ENCODE measurements at places on chromosomes 12 and 14.

GRCh38 chr12:57816855-57817151 lies 1.7 kb downstream of the AVIL start:
- no peak for DNase-seq

GRCh38 chr14:33165144-33165925 lies 226.7 kb downstream of the NPAS3 start:
- DNase-seq, result no peak

- no peak for DNase-seq
Observed at GRCh38 chr12:93819050-93819491, 141.9 kb downstream of the CRADD start.

DNA sequence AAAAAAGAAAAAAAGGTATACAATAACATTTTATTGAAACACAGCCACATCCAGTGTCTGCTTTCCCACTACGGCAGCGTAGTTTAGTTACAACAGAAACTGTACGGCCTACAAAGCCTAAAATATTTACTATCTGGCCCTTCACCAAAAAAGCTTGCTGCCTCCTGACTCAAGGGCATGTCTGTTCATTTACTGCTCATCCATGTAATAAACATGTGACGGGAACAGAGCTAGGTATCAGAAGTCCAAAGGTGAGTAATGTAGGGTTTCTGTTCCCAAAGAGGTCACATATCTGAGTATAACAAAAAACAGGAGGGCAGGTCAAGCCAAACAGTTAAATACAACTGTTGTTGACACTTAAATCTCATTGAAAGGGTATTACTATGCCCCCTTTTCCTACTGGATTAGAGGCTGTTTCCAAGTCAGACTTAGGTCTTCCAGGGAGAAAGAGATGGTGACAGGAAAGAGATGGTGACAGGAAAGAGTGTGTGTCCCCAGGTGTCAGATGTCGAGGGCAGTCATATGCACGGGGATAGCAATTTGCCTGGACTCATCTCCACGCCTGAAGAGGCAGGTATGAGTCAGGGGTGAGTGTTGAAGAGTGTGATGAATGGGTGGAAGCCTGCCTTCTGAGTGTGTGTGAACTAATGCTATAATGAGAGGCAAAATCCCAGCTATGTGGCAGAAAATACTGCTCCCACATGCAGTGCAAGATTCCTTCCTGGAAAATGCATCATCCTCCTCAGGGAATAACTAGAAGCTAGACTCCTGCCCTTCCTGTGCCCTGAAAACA lies 77.7 kb downstream of the MAP3K9 start:
- DNase-seq, result peak; percentile 10

GRCh38 chr12:86376052-86376451 lies 119.9 kb upstream of the MGAT4C start:
- peak; percentile 65 for DNase-seq

GRCh38 chr14:82963756-82964155 lies 1430.1 kb upstream of the SEL1L start:
- no peak for DNase-seq

DNA sequence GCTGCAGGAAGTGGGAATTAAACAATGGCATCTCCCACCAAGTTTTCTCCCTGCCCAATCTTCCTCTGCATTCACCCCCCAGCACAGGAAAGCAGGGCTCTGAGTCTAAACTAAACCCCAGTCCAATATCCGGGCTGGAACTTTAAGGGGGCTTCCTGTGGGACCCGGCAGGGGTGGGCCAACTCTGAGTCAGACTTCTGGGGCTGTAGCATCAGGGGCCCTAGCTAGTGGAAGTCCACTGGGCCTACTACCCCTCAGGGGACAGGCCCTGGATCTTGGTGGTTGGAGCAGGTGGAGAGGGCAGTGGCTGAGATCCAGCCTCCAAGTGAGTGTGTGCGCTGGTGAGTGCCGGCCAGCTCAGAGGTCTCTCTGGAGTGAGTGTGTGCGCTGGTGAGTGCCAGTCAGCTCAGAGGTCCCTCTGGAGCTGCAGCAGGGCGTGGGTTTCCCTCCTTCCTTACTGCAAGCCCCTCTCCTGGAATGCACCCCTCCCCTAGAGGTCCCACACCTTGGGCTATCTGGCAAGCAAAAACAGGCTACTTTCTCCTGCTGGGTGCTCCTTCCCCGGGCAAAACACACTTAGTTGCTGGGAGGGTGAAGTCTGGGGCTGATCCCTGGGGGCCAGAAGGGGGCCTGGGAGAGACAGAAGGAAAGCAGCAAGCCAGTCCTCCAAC lies 5.6 kb upstream of the LHX5 start:
- no peak for DNase-seq

GRCh38 chr14:58919217-58919616 lies 269.2 kb upstream of the DAAM1 start:
- no peak for DNase-seq

- peak; percentile 88 for DNase-seq
Observed at GRCh38 chr12:19299765-19300164, 139.5 kb upstream of the AEBP2 start.

DNA sequence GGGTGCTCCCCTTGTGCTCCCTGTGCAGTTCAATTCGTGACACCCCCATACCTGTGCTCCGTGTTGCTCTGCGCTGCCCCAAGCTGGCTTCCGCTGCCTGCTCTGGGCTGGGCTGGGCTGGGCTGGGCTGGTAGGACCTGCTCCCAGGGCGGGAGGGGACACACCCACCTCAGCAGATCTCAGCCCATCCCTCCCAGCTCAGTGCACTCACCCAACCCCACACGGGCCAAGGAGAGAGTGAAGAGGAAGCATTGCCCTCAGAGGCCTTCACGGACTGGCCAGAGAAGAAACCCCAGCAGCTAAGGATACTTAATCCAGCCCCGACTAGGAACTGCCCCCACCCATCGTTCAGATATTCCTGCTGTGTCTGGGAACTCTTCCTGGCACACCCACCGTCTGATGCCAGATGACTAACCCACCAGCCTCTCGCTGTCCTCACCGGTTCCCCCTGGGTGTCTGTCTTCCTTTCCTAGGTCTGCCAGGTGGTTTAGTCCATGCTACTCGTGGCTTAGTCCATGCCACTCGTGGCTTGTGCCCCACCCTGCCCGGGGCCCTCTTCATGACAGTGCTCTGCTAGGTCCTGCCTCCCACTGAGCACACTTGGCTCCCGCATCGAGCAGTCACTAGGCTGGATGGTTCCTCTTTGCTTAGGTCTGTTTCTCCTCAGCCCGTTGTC lies at the start of gene LPAR5:
TSS of gene LPAR5 (minus strand) at position 104 of the 676 bp plus-strand sequence. CDS start 14,711 bp downstream, outside the sequence.
- DNase-seq, result no peak

- DNase-seq, result no peak
Observed at GRCh38 chr12:71190822-71191221, 33.0 kb upstream of the TSPAN8 start.

GRCh38 chr12:121017966-121018491 lies 1.7 kb upstream of the C12orf43 start:
- no peak for DNase-seq

DNA sequence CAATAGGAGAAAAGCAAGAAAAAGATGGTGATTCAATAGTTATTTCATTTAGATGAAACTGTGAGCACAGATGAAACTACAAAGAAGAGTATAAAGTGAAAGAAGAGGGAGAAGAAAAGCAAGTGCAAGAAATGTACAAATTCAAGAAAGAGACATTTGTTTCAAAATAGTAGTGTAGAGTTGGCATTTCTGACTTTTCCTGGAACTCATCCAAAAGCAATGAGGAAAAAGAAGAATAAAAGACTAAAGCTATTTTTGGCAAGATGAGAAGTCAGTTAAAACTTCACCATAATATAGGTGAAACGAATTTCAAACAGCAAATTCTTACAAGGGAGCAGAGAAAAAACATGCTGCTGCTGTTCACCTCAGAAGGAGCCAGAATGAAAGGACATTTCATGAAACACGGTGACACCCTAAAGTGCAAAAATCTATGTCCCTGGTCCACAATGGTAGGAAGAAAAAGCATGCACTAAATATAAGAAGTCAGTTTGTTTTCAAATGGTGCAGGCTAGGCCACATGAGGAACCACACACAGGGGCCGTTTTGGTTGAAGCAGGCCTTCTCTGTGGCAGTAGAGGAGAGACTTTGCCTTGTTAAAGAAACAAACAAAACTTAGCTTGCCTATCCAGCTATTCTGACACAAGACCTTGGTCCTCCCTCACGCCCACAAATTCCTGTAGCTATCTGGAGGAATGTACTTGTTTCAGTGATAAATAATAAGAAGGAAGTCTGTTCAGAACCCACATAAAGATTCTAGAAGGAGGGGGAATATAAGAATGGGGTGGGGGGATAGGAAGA lies 11.1 kb upstream of the CMAS start:
- no peak for DNase-seq

DNA sequence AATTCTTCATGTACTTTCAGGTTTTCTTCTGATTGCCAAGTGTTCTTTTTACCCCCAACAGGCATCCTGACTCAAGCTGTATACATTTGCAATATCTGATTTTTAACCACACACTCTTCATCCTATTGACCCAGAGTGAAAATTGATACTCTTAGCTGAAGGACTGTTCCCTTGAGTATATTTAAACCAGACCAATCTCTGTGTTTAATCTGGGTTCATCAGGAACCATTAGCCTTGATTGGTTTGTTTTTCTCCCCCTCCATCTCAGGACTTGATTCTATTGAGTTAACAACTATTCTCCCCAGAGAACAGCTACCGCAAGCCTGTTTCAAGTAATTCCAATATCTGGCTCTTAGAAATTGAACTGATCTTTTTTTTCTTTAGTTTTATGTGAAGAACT lies 222.3 kb upstream of the NOVA1 start:
- peak; percentile 11 for DNase-seq

GRCh38 chr12:116456330-116457082 lies 102.7 kb upstream of the MAP1LC3B2 start:
- DNase-seq, result no peak

GRCh38 chr14:93056166-93056839 lies 59.4 kb downstream of the ITPK1 start:
- peak; percentile 21 for DNase-seq

GRCh38 chr12:113581342-113581741 lies 109.7 kb upstream of the LHX5 start:
- no peak for DNase-seq

DNA sequence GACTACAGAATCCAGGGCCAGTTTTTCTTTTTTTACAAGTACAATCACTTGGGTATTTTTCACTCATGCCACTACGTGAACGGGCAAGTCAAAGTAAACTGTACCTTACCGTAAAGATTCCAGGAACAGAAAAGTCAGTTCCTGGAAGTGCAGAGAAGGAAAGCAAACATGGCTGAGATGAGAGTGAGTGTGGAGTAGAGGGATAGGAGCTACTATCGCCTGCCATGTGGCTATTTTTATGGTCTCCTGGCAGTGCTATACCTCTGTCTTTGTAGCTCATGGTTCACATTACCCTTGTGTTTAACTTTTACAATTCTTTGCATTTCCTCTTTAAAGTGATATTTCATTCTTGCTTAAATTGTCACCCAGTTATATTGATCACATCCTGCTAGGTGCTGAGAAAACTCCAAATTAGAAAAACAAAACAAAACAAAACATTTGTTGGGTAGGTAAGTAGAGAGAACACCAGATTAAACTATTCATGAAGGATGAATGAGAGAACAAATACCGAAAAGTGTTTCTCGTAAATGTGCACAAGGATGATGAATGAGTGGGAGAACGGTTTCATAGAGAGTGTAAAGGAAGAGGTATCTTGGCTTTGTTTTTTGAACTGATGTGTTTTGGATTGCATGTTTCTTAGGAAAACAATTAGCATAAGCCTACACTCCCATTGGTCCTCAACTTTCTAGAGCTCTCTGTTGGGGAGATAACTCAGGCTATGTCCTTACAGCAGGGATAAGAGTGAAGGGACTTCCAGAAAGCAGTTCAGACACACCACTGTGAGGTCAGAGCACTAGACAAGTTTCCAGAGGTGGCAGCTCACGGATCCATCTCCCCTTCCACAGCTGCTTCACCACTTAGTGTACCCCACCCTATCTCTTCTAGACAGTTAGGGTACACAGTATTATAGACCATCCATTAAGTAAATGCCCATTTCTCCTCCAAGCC lies 163.7 kb downstream of the IPO8 start:
- no peak for DNase-seq

- no peak for DNase-seq
Observed at GRCh38 chr14:22505697-22506377, 83.2 kb downstream of the DAD1 start.

GRCh38 chr12:26643532-26644315 lies 189.3 kb downstream of the ITPR2 start:
- no peak for DNase-seq

GRCh38 chr14:59337141-59337611 lies 128.0 kb downstream of the GPR135 start:
- DNase-seq, result no peak

GRCh38 chr14:36757734-36758601 lies 96.3 kb downstream of the PAX9 start:
- no peak for DNase-seq

- no peak for DNase-seq
Observed at GRCh38 chr14:100475268-100475667, 111.9 kb downstream of the BEGAIN start.

- DNase-seq, result peak; percentile 94
Observed at GRCh38 chr12:24754690-24755638, 193.9 kb downstream of the BCAT1 start.

- peak; percentile 17 for DNase-seq
Observed at GRCh38 chr14:35978561-35978960, 152.4 kb downstream of the BRMS1L start.

- no peak for DNase-seq
Observed at GRCh38 chr12:93226361-93226760, 151.4 kb upstream of the NUDT4 start.

DNA sequence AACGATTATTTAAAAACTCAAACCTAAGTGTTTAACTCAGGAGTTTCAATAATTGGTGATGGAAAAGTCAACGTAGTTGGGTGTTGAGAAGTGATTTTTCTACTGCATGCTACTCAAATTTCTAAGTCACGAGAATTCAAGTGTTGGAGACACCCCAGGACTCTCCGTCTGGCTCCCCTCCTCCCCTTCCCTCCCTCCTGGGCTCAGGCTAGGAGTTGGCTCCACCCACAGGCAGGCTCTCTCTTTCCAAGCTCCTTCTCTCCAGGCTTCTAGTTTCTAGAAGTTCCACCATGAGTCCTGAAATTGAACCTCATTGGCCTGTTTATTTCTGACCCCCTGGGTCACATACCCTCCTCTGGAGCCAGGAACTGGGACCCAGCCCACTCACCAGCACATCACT lies 73.0 kb downstream of the TMEM132D start:
- DNase-seq, result no peak

GRCh38 chr14:89720741-89721729 lies 233.5 kb downstream of the EFCAB11 start:
- no peak for DNase-seq

DNA sequence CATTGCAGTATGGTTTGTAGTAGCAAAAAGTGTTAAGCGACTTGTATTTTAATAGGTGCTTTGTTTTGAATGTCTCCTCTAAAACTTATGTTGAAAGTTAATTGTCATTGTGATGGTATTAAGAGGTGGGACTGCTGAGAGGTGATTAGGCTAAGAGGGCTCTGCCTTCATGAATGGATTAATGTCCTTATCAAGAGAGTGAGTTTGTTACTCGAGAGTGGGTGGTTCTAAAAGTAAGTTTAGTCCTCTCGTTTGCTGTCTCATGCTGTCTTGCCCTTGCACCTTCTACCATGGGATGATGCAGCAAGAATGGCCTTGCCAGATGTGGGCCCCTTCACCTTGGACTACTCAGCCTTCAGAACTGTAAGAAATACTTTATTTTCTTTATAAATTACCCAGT lies 17.4 kb downstream of the ZDHHC17 start:
- DNase-seq, result no peak

- peak; percentile 21 for DNase-seq
Observed at GRCh38 chr12:98162906-98163678, 352.3 kb upstream of the TMPO start.

- DNase-seq, result no peak
Observed at GRCh38 chr12:39043424-39043822, 138.0 kb upstream of the CPNE8 start.

- DNase-seq, result peak; percentile 4
Observed at GRCh38 chr14:20143911-20144310, 5.3 kb downstream of the OR4N5 start.

Measured in DMS53 (cell line).